ENCODE measurements at places on chromosomes 6 and 20. TPM values are rescaled to one million over a fixed set of nuclear protein-coding genes. Genes with fewer than 3 reads are reported as not detected.

GRCh38 chr20:58233881-58234528, 5.6 kb upstream of the ANKRD60 start:
- peak; percentile 66 for DNase-seq

GRCh38 chr20:46030284-46031013, 1.4 kb downstream of the SLC12A5 start:
- no peak for DNase-seq

- no peak for DNase-seq
These were observed 38.9 kb downstream of the SMAP1 start for GRCh38 chr6:70706491-70707123.

GRCh38 chr6:3533981-3534380, 77.1 kb upstream of the SLC22A23 start:
- peak; percentile 5 for DNase-seq

KCNK16 gene
- polyA plus RNA-seq, result not detected

CCN6 gene
- not detected for polyA plus RNA-seq

GRCh38 chr6:131762984-131763383, 44.8 kb upstream of the ENPP1 start:
- DNase-seq, result no peak

- DNase-seq, result no peak
These were observed 7.6 kb upstream of the BTN3A3 start for GRCh38 chr6:26432627-26433201.

GRCh38 chr20:59022754-59023153, 3.5 kb downstream of the TUBB1 start:
- DNase-seq, result no peak

- DNase-seq, result no peak
These were observed 16.8 kb downstream of the RPP40 start for GRCh38 chr6:4986999-4987398.

GRCh38 chr20:40703975-40704530, 15.0 kb upstream of the MAFB start:
- no peak for DNase-seq

GRCh38 chr6:122845464-122845863, 56.4 kb downstream of the SMPDL3A start:
- no peak for DNase-seq

F13A1 gene
- 5.3 TPM for polyA plus RNA-seq

DNA sequence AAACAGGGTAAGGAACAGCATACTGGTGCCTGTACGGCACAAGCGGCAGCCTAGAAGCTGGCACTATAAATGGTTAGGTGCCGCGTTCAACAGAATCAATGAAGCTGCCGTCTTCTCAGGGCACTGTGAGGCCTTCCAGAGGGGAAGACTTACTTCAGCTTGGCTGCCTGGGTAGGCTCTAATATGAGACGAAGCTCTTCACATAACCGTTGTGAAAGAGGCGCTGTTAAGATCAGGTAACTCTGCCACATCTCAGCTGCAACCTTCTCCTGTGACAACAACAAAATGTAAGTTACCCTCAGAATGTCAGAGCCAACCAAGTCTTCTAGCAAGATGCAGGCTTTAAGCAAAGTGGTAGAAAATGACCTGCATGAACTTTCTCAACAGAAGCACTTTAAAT, 12.0 kb upstream of the LYRM2 start:
- DNase-seq, result no peak

ZC3H12D gene
- polyA plus RNA-seq, result 0.07 TPM

DNA sequence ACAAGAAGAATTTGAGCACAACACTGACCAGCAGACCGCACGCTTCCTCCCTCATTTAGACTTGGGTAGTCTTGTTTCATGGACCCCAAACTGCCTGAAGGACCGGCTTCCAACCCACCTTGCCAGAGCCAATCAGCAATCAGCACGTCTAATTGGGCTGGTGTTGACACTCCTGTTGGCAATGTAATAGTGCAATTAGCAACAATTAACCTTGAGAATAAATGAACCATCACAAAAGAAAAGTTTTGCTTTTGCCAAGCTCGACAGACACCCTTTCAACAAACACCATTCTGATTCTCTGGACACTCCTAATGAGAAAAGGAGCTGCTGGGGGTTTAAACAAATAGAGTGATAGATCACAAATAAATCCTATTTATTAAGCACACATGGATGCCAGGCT, 61.0 kb downstream of the EDN3 start:
- DNase-seq, result no peak

DNA sequence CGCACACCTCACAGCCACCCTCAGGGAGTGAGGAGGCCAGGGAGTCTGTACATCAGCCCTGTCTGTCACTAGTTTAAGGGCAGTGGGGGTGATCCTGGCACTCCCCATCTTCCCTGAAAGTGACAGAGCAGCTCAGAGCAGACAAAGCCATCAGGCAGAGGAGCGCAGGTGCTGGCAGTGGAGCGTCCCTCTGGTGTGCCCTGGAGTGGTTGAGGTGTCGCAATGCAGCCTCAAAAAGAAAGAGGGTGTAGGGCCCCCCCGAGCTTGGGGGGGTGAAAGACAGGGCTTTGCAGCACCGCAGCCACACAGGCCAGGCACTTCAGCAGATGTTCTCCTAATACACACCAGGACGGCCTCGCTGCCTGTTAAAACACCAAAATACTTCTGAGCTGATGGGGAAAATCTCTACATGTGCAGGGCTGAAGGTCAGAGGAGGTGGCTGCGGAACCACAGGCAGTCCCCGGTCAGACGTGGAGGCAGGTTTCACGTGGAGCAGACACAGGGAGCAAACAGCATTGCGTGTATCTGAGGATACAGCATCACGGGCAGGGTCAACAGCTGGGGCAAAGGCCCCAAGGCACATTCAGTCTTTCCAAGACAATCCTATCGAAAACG, 69.5 kb downstream of the PREX1 start:
- DNase-seq, result no peak

DNA sequence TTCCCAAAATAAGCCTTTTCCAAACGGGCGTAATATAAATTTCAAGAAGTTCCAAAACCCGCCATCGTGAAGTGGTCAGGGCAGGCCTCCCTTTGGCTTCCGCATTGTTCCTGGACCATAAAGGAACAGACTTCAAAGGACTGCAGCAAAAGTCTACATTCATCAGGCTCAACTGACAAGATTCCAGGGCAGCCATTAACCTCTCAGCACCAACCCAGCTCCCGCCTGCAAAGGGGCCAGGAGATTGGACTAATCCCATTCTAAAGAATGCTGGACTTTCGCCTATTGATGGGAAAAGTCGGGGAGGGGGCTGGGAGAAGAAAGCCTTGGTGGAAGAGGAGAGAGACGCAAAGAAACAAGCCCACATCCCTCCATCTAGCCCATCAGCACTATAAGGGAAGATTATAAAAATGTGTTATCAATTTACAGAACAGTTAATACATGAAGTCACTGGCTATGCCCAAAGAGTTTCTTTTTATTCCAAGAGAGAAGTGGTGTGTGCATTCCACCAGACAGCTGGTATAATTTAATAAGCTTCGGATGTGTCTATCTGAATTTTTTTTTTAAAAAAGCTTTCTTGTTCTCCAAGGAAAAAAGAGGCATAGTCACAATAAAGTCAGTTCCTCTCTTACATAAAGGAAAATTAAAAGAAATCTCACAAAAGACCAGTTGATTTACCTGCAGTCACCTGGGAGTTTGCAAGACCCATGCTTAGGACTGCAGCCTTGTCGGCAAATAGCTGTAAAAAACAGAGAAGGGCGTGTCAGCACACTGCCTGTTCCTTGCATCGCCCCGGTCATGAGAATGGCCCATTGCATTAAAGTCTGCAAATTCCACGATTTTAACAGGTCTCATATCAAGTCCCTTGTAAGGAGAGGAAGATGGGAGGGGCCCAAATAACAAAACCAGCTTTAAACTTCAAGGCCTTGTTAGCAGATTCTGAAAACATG, 17.8 kb downstream of the JAG1 start:
- no peak for DNase-seq

DNA sequence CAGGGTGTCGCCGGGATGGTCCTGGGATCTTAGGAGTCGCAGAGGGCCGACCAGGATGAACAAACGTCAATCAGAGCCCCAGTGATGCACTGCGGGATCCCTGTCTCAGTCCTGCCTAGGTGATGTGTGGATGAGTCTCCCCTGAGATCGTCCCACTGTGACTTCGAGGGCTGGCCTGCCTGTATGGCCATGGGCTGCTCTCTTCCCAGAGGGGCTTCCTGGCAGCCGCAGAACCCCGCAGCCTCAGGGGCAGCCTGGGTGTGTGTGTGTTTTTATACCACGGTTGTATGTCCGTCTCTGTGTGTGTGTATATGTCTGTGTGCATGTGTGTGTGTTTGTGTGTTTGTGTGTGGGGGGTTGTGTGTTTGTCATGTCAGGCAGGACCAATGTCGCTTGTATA, 111.6 kb downstream of the MYLK4 start:
- no peak for DNase-seq

DNA sequence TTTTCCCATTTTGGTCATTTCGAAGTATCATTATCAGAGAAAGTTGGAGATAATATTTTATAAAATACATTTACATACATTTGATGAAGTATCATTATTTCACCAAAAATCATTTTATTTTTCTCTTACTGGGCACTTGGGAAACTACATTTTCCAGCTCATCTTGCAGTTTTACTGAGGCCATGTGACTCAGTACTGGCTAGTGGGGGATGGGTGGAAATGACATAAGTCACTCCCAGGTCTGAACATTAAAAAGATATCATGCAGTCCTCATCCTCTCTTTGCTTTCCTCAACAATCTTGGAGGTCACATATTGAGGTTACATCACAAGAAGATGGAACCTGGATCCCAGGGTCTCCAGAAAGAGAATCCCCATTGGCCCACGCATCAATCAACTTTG, 84.1 kb downstream of the CD24 start:
- DNase-seq, result no peak

CDC5L gene
- 9.8 TPM for polyA plus RNA-seq

TMEM170B gene
- polyA plus RNA-seq, result 3.1 TPM

DNA sequence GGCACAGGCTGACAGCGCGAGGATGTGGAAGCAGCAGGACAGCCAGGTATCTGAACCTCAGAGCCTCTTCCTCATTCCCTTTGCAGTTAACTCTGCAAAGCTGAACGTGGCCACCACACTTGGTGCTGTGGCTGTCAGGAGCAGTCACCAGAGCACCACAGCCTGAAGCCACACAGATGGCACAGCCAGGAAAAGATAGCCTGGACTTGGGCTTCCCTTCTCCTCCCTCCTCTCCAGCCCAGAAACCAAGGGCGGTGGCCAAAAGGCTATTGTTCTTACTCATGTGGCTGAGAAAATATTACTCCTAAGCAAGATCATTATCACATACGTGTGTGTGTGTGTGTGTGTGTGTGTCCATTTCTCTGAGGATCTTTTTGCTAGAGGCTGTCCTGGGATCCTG, 39.8 kb downstream of the CD164 start:
- DNase-seq, result no peak

- no peak for DNase-seq
These were observed 140.0 kb downstream of the CFAP61 start for GRCh38 chr20:20192366-20192765.

DNA sequence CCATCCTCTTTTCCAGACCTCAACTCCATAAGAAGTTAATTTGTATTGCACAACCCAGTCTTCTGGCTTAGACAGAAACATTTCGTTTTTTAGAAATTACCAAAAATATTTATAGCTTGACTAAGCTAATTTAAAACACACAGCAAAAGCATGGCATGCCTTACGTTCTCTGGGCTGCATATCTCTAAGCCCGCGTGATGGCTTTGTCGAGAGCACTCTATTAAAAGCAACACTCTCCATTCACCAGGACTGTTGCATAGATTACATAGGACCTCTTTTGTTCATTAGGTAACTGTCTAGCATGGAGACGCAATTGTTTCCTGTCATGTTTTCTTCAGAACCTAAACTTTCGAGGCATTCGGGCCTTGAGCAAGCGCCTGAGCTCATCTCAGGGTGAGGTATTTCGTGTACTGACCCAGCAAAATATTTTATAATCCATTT, 104.5 kb downstream of the IBTK start:
- no peak for DNase-seq

OR12D3 gene
- not detected for polyA plus RNA-seq

GRCh38 chr6:133964052-133964451, 11.0 kb downstream of the TBPL1 start:
- DNase-seq, result no peak

DNA sequence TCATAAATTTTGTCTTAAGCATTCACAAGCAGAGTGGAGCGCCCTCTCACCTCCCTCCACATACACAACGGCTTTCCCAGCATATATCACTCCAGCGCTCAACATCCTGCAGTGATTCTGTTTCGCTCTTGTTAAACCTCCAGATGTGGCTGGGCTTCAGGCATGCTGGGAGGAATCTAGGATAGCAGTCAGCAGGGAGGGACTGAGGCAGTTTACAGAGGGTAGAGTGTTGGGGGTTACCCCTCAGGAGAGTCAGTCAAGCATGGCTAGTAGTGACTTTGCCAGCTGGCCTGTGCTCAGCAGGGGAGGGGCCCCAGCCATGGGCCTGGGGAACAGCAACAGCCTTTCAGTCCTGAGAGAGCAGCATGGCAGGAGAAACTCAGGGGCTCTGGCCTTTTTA, 161.4 kb upstream of the FLRT3 start:
- no peak for DNase-seq

DNA sequence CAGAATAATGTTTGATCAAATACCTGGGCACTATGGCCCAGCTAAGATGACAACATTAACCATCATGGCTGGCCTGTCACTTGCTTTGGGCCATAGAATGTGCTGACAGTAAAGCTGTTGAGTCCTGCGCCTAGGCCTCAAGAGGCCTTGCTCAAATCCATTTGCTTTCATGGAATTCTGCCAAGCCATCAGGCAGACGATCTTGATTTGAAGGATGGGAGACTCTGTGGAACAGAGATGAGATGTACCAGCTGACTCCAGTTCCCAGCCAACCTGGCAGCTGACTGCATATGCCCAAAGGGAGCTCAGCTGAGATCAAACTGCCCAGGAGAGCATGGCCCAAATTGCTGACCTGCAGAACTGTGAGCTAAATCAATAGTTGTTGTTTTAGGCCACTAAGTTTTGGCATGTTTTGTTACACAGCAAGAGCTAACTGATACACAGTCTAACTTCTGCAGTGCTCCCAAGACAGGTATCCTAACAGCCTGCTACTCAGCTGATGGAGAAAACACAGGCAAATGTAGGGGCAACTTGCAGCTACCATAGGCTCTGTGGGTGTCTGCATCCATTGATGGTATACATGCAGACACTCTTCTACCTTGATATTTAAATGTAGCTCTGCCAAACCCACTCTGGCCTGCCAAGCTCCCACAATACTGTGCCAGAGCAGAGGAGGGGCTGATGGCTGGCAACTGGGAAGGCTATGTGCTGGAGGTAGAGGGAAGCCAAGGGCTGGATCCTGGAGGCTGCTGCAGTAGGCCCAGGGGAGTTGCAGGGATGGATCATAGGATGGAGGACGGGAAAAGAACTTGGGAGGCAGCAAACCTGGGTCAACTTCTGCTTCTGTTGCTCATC, 55.2 kb upstream of the RNF24 start:
- DNase-seq, result peak; percentile 23

DNA sequence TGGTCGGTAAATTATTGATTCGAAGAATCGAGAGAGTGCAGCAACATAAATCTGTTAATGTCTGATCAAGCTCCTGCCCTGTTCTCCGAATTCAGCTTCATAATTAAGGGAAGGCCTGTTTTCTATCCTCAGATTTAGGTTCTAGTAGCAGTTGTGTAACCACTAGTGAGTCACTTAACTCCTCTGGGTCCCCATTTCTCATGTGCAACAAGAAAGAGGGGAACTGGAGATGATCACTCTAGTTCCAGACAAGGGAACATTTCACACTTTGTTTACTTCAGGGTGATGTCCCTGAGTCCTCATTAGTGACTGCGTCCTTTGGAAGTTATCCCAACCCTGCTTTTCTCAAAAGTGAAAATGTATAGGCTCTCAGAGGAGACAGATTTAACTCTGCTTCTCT, 68.1 kb upstream of the RNF146 start:
- DNase-seq, result no peak
